ENCODE measurements at places on chromosomes 2 and 18. TPM values are rescaled to one million over a fixed set of nuclear protein-coding genes. Genes with fewer than 3 reads are reported as not detected.

The ADRA2B gene
- total RNA-seq, result 2.3 TPM

The NCL gene
- total RNA-seq, result 848 TPM

The KANSL3 gene
- total RNA-seq, result 31.5 TPM

The ANKRD53 gene
- 0.97 TPM for total RNA-seq

The STARD6 gene
- not detected for total RNA-seq

The REG1A gene
- total RNA-seq, result not detected

GRCh38 chr2:207474863-207475485, 54.8 kb upstream of the CREB1 start:
- no peaks in the 10 kb centered on the region for H3K36me3 ChIP-seq
- no peak overlapping the region for H3K27ac ChIP-seq
- H3K4me3 ChIP-seq, result no peak overlapping the region
- H3K4me1 ChIP-seq, result peaks cover 8% of the 10 kb centered on the region
- peak; percentile 60 for DNase-seq
- no peaks in the 10 kb centered on the region for H3K27me3 ChIP-seq

- H3K27ac ChIP-seq, result peak overlapping the region; percentile 36
- peaks cover 62% of the 10 kb centered on the region for H3K36me3 ChIP-seq
Observed at GRCh38 chr2:9463698-9464034, 10.7 kb upstream of the IAH1 start.

DNA sequence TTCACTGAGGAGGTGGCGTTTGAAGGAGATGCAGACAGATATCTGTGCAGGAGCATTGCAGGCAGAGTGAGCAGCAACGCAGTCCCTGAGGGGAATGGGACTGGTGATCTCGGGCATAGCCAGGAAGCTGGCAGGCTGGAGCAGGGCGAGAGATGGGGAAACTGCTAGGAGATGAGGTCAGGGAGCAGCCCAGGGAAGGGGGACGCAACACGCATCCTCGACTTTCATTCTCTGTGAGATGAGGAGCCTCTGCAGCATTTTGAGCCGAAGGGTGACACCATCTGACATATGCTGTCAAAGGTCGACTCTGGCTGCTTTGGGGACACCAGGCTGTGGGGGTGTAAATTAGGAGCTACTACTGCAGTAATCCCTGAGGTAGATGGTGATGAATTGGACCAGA, 4.3 kb upstream of the CHRNA1 start:
- no peaks in the 10 kb centered on the region for H3K27me3 ChIP-seq
- H3K36me3 ChIP-seq, result no peaks in the 10 kb centered on the region
- no peak for DNase-seq
- no peak overlapping the region for H3K27ac ChIP-seq
- H3K4me1 ChIP-seq, result peaks cover 6% of the 10 kb centered on the region
- no peak overlapping the region for H3K4me3 ChIP-seq

GRCh38 chr2:16640867-16641266, 24.8 kb downstream of the CYRIA start:
- H3K4me3 ChIP-seq, result no peak overlapping the region
- DNase-seq, result no peak
- no peaks in the 10 kb centered on the region for H3K4me1 ChIP-seq
- H3K27me3 ChIP-seq, result no peaks in the 10 kb centered on the region

DNA sequence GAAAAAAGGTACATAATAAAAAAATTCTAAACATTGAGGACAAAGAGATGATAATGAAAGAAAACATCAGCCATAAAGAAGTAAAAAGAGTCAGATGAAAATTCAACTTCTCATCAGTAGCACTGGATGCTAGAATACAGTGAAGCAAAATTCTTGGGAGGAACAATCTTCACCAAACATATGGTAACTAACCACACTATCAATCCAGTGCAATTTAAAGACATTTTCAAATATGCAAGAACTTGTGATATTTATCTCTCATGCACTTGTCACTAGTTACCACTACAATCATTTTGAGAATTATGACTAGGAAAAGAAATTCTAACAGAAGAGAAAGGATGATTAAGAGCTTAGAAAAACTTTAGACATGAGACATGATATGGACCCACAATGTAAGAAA, 127.4 kb downstream of the RTTN start:
- no peaks in the 10 kb centered on the region for H3K27me3 ChIP-seq
- H3K27ac ChIP-seq, result no peak overlapping the region
- H3K4me1 ChIP-seq, result no peaks in the 10 kb centered on the region
- no peak overlapping the region for H3K4me3 ChIP-seq
- no peaks in the 10 kb centered on the region for H3K36me3 ChIP-seq

DNA sequence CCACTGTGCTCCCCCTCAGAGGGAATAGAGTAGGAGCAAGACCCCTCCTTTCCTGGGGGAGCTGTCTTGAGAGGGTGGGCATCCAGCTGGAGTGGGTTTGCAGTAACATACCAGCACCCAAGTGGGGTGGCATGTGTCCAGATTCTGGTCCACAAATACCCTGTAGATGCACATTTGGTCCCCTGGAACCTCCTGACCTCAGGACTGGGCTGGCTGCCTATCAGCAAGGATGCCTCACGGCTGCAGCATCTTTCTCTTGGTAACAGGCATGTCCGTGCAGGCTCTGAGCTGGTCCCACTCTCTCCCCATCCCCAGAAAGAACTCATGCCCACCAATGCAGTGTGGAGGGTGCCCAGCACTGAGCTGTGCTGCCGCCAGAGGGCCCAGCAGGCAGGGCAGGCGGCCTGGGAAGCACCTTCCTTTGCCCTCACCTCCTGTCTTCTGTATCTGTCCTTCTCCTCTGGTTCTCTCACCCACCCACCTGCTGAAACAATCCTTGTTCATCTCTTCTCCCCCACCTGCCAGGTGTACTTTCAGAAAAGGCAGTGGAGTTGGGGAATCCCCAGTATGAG, 47.4 kb downstream of the ITGB1BP1 start:
- H3K4me1 ChIP-seq, result peaks cover 4% of the 10 kb centered on the region
- H3K27ac ChIP-seq, result no peak overlapping the region
- H3K27me3 ChIP-seq, result no peaks in the 10 kb centered on the region
- peaks cover 5% of the 10 kb centered on the region for H3K36me3 ChIP-seq
- no peak for DNase-seq

DNA sequence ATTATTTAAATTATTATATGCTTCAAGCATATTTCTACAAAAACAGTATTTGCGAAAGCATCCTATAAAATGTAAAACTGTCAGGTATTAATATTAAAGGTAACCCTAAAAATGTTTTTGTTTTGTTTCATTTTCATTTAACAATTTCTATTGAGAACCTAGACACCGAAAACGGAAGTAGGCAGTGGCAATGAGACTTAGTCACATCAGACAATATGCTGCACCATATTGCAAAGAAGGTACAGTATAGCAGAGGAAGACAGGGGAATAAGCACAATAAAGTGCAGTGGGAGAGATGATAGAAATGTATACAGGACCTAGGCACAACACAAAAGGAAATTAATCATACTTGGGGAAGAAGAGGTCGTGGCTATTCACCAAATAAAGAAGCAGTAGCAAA, 12.2 kb downstream of the SCN1A start:
- no peak overlapping the region for H3K27ac ChIP-seq
- no peaks in the 10 kb centered on the region for H3K4me1 ChIP-seq
- no peaks in the 10 kb centered on the region for H3K36me3 ChIP-seq
- no peak for DNase-seq

DNA sequence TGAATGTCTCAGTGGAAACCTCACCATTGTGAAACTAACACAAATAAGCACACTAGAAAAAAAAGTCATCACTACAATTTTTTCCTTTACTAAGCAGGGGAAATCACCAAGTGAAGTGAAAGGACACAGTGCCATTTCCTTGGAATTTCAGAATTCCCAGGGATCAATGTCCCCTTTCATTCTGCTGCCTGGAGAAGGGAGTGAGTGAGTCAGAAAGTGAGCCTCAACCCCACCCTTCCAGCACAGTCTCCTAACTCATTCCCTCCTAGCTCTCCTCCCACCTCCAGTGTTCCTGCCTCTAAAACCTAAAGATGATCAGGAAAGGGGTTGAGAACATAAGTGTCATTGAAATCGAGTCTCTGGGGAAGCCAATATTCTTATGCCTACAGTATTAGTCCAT, 608.5 kb downstream of the RNF144A start:
- no peaks in the 10 kb centered on the region for H3K4me1 ChIP-seq
- no peak for DNase-seq
- no peak overlapping the region for H3K4me3 ChIP-seq

DNA sequence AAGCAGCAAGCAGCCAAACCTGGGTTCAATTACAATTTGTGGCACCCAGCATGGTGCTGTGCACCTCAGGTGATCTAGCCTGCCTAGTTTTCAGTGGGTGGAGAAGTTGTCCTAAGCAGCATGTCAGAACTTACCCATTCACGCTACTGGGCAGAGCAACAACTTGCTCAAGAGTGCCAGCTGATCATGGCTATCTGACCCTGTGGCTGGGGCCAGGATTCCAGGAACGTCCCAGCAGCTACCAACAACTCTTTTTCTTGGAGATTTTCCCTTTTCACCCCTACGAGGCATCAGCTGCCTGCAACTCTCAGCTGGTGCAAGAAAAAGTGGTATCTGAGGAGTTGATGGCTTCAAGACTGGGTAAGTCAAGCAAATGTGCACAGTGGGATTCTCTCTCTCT, 83.5 kb downstream of the SH3YL1 start:
- no peak overlapping the region for H3K27ac ChIP-seq
- no peaks in the 10 kb centered on the region for H3K36me3 ChIP-seq
- no peak for DNase-seq
- no peak overlapping the region for H3K4me3 ChIP-seq

DNA sequence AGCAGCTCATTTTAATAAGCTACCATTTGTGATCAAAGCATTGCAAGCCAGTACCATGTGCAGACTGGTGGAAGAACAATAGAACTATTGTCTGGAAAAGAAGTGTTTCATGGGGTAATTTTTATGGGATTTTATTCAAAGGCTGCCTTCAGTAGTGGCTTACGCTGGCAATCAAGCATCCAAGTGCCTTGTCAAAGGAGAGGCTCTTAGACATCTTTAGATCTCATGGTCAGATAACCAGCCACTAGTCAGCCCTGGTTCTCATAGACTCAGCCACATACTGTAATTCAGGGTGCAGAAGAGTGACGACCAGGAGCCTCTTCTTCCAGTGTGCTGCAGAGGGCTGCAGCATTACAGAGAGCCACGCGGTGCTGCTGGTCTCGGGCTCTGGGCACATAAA, 98.5 kb upstream of the NOSTRIN start:
- no peaks in the 10 kb centered on the region for H3K27me3 ChIP-seq
- peak overlapping the region; percentile 26 for H3K27ac ChIP-seq
- H3K4me3 ChIP-seq, result no peak overlapping the region
- H3K36me3 ChIP-seq, result no peaks in the 10 kb centered on the region

DNA sequence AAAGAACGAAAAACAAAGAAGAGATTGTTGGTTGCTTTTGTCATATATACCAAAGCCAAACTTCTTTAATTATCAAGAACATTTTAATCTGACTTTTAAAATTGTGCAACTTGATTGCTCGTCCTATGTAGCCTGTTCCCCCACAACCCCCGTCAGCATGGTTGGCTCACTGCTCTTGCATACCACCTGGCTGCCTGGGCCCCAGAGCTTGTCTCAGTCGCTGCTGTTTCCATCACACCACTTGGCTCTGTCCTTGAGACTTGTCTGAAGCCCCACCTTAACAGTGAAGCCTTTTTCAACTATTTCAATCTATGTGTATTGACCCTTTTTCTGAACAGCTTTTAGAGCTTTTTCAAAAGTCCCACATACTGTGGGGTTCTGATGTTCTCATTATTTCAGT, 270.8 kb downstream of the ZNF407 start:
- peaks cover 9% of the 10 kb centered on the region for H3K4me1 ChIP-seq
- H3K36me3 ChIP-seq, result no peaks in the 10 kb centered on the region
- H3K4me3 ChIP-seq, result no peak overlapping the region
- peak; percentile 63 for DNase-seq
- no peaks in the 10 kb centered on the region for H3K27me3 ChIP-seq

DNA sequence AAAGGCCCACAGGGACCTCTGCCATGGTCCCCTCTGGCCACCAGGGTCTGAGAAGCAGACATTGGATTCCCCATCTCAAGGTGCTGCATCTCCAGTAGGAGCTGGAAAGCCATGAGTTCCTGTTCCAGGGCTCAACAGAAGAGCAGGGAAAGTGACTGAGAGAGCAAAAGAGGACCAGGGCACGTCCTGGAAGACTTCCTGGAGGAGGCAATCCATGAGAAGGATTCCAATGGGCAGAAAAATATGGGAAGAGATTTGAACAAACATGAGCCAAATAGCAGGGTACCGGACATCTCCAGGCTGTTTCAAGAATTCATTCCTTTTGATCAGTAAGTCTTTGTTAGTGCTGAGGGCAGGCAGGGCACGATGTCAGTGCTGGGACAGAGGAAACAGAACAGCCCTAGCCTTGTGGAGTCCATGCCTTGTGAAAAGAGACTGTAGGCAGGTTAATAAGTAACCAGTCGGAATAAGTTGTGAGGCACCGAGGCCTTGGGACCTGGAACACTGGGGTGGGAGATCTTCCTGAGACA, 72.8 kb upstream of the TWIST2 start:
- H3K27me3 ChIP-seq, result no peaks in the 10 kb centered on the region
- no peaks in the 10 kb centered on the region for H3K36me3 ChIP-seq

GRCh38 chr2:236693531-236693930, 123.9 kb downstream of the ACKR3 start:
- peaks cover 20% of the 10 kb centered on the region for H3K4me1 ChIP-seq
- no peaks in the 10 kb centered on the region for H3K36me3 ChIP-seq
- H3K27me3 ChIP-seq, result no peaks in the 10 kb centered on the region
- no peak overlapping the region for H3K27ac ChIP-seq
- H3K4me3 ChIP-seq, result no peak overlapping the region
- DNase-seq, result no peak

DNA sequence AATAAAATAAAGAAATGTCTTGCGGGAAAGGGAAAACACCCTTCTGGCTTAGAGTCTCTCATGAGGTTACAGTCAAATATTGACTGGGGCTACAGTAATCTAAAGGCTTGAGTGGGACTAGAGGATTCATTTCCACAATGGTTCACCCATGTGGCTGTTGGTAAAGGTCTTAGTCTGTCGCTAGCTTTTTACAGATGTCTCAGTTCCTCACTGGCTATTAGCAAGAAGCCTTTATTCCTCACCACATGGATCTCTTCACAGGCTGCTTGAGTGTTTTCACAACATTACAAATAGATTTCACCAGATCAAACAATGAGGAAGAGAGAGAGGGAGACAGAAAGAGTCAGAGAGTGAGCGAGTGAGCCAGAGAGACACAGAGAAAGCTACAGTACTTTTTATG, 8.3 kb upstream of the ZC3H15 start:
- DNase-seq, result no peak
- no peaks in the 10 kb centered on the region for H3K36me3 ChIP-seq

DNA sequence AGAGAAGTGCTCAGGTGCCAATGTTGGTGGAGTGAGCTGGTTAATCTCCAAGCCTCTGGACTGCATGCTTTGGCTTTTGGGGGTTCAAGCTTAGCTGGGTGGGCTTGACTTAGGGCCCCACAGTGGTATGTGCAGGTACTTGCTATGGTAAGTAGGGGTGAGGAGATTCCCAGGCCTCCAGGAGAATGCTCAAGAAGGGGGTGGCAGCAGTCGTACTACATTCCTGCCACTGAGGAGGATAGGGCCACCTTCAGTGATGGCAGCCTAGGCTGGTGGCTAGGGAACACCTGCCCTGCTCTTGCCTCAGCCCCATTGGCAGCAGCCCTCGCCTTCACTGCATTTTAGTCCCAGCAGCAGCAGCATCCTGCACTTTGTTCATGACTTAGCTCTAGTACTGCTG, 55.6 kb upstream of the MYL1 start:
- H3K27ac ChIP-seq, result no peak overlapping the region
- H3K4me3 ChIP-seq, result no peak overlapping the region
- DNase-seq, result no peak
